ENCODE measurements at places on chromosomes 6 and 20. TPM values are rescaled to one million over a fixed set of nuclear protein-coding genes. Genes with fewer than 3 reads are reported as not detected.

SLC22A1 gene
- total RNA-seq = 0.14 TPM

EDEM2 gene
- total RNA-seq = 34.7 TPM

MUCL3 gene
- not detected for total RNA-seq

JAG1 gene
- total RNA-seq = 132 TPM

BPIFB6 gene
- not detected for total RNA-seq

MAFB gene
- total RNA-seq = 3.5 TPM

CALHM4 gene
- total RNA-seq = not detected

DNA sequence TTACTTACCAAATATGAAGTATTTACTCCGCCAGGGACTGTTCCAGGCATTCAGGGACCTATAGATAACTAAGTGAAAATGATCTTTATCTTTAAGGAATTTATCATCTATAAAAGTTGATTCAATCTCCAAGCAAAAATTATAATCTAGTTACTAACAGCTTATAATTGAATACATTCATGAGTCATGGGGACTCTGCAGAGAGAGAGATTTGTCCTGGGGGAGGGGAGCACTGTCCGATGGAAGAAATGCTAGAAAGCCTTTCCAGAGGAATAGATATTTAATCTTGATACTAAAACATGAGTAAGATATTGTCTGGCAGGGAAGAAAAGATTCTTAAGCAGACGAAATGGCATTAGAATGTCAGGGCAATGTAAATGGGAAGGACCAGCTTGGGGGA, 139.3 kb downstream of the CD164 start:
- no peak for DNase-seq

GRCh38 chr6:134307075-134307474, 10.8 kb downstream of the SGK1 start:
- DNase-seq = no peak

- DNase-seq = no peak
Observed at GRCh38 chr20:21377701-21378100, 19.6 kb downstream of the NKX2-4 start.

DNA sequence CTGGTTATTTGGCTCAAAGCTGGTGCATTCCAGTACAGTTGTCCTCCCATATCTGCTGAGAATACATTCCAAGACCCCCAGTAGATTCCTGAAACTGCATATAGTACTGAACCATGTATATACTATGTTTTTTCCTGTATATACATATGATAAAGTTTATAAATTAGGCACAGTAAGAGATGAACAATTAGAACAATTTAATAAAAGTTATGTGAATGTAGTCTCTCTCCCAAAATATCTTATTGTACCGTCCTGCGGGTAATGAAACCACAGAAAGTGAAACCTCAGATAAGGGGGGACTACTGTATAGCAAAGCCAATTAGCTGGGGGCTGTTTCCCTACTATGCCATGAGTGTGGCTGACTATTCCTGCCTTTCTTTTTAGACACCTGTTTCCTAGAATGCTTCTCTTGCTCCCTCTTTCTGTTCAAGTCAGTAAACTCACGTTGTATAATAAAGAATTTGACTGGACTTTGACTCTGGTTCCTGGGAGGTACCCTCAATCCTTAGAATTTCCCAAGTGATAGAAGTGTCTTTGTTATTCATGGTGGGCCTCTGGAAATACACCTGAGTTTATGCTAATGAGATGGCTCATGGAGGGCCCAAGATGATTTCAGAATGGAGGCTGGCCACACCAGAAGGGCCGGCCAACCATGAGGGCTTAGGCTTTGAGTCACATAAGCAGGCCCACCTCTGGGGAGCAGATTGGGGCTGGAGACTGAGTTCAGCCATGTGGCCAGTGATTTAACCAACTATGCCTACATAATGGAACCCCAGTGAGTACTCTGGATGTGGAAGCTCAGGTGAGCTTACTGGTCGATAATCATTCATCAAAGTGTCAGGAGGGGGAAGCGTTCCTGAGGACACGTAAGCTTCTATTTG, 689 bp upstream of the BLOC1S5 start:
- DNase-seq = no peak

- no peak for DNase-seq
Observed at GRCh38 chr6:121205569-121205968, 128.7 kb downstream of the TBC1D32 start.

DNA sequence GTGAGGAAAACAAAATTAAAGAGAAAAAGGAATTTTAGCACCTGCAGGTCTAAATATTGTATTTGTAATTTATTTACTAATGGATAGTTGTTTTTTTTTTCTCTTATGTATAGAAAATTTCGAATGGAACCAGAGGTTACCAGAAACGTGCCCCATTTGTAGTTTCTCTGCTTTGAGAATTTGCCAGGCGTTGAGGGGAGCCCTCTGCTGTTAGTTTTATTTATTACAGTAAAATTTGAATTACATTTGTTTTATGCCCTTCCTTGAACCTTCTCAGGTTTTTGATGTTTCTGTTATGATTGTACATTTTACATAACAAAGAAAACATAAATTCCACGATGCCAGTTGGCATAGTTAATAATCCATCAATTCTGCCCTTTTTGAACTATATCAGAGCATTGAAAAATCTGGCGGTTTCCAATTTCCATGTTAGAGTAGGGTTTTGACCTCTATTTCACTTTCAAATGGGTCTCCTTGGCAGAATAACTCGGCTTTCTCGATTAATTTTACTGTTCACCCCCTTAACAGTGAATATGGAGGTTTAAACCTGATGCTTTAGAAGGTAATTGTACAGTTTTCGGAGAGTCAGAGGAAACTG, 35.1 kb upstream of the RFPL4B start:
- no peak for DNase-seq

GRCh38 chr6:46715141-46715540, 20.0 kb downstream of the PLA2G7 start:
- DNase-seq = no peak

DNA sequence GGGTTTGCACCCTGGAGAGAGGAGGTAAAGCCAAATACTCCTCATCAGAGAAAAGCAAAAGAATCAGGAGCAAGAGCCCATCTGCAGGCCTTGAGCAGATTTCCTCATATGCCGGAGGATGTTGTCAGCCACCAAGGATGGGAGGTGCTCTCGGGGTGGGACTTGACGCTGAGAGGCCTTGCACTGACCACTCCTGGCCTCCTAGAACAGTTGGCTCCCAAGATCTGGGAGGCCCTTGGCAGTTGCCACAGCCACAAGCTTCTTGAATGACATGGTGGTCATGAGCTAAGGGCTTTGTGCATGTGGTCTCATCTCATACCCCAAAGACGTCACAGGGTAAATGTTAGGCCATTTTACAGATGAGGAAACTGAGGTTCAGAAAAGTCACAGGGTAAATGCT, 75.2 kb upstream of the PMEPA1 start:
- DNase-seq = no peak

GRCh38 chr6:3321875-3322274, 63.1 kb downstream of the PSMG4 start:
- no peak for DNase-seq

DNA sequence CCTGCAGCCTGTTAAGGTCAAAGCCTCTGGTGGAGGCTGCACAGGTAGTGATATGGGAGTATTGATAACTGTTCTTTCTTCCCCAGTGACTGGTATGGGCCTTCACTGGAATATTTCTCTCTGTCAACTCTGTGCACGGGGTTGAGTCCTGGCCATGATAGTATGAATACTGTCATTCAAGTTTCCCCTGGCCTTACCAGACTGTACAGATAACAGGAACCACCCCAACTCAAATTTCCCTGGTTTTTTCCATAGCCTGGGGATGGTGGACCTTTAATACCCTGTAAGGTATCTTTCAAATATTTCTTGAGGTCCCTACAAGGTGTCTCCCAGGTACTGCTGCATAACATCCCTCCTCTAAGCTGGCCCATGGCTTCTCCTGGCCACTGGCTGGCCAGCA, 51.4 kb upstream of the TNFAIP3 start:
- no peak for DNase-seq

- no peak for DNase-seq
Observed at GRCh38 chr6:158161566-158162254, 6.4 kb downstream of the SERAC1 start.

DNA sequence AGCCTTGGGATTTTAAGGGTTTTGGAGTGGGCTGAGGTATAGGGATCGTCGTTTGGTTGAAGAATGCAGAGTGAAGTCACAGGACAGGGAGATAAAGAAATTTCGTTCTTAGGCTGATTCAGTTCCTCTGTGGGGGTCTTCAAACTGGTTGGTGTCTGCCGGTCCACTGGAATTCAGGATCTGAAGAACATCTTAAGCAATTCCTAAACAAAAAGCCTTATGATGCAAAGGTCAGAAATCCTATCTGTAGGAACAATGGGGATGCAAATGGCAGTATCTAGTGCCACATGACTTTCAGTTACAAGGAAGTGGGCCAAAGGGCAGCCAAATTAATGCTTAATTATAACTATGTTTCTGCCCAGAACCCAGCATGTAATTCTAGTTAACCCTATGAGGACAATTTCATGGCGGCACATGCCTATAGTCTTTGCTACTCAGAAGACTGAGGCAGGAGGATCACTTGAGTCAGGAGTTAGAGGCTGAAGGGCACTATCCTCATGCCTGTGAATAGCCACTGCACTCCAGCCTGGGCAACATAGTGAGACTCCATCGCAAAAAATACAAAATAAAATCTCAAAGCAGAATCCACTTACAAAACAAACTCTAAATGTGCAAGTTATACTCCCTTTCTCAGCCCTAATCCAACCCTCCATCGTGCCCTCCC, 4.6 kb upstream of the SLC2A10 start:
- no peak for DNase-seq

DNA sequence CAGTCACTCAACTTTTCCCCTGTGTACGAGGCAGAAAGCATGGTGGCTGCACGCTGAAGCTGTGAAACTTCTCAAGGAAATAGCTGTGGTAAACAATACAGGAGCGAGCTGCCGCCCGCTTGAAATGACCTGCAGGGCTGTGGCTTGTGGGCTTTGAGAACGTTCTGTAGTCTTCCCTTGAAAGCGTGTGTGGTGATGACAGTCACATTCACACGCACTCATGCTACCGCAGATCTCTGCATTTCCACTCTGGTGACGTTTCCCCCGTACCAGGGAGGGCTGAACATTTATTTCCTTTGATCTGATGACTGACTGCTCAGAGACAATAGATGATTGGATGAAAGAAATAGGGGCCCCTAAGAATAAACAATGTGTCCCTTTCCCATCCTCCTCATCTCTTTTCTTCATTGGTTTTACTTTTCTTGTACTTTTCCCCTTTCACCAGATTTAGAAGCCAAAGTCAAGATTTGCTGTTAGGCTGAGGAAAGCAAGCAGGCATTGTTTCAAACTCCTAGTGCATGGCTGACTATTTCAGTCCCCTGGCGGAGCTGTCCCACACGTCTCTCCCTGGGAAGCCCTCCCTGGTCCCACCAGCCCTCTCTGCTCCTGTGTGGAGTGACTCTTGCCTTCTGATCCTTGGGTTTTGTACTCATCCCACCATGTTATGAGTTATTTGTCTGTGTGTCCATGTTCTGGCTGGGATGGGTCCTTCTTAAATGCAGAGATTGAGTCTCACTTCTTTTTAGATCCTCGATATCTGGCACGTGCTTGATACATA, 3.9 kb downstream of the SYTL3 start:
- DNase-seq = no peak

DNA sequence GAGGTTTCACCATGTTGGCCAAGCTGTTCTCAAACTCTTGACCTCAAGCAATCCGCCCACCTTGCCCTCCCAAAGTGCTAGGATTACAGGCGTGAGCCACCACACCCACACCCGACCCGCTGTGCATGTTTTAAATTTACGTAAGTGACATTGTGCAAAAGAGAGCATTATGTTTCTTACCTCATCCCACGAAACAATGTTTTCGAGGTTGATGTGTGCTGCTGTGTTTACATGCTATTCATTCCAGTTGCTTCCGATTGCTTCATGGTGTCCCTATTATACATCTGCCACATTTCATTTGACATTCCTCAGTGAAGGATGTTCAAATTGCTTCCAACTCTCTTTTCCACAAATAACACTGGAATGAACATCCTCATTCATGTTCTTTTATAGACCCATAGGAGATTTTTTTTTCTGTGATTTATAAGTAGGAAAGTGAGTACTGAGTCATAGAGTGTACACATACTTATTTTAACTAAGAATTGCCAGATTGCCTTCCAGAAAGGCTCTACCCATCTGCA, 403.9 kb upstream of the JARID2 start:
- DNase-seq = peak; percentile 25

GRCh38 chr6:116511424-116512110, at the start of gene CALHM5:
TSS of gene CALHM5 (plus strand) at chr6:116511639. CDS start at chr6:116511697, 58 bp downstream.
- peak; percentile 59 for DNase-seq

DNA sequence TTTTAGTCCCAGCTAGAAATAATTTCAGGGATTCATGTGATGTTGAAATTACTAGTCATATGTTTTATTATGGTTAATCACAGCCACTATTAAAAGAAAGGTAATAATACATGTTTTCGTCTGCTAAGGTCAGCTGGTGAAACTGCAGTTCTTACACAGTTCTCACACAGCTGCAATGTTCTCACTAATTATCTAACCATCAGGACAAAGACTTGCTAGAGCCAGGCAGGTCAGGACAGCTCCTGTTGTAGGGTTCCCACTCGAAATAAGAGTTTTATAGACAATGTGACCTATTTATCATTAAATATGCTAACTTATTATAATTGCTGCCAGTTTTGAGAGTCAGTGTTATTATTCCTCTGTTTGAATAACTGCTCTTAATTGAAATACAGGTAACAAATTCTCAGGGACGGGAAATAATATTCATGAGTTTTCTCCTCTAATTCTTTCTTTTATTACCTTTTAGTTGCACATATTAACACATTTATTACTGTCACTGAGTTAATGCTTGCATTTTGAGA, 97.9 kb downstream of the GJA1 start:
- no peak for DNase-seq

- DNase-seq = no peak
Observed at GRCh38 chr6:4460586-4461475, 315.4 kb upstream of the CDYL start.

DNA sequence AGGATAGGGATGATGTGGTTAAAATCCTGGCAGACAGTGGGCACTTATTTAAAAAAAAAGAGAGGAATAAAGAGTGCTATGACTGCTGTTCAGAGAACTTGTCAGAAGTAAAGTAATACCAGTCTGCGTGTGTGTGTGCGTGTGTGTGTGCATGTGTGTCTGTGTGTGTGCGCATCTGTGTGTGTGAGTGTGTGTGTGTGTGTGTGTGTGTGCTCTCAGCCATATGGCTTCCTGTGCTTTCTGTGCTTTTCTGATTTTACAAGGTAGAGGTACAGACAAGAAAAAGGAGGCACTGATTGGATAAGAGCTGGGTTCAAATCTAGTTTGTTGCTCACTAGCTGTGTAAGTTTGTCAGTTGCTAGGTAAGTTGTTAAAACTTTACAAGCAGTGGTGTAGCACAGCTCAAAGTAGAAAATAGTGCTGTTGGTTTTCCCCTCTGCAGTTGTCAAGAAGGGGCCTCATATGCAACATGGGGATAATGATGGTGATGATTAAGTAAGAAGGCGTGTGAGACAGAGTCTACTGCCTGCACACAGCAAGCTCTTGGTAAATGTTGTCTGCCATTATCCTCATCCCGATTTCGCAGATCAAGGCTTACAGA, 155.3 kb upstream of the ZNF217 start:
- peak; percentile 86 for DNase-seq

GRCh38 chr6:157263881-157264397, 59.4 kb downstream of the TMEM242 start:
- no peak for DNase-seq

Data from kidney epithelial cell (primary cell).